ENCODE measurements at places on chromosomes 16 and 17. TPM values are rescaled to one million over a fixed set of nuclear protein-coding genes. Genes with fewer than 3 reads are reported as not detected.

The GPRC5B gene
- not detected for polyA plus RNA-seq

The DPEP3 gene
- polyA plus RNA-seq: 3.1 TPM

The LDAF1 gene
- 11.3 TPM for polyA plus RNA-seq

The GCGR gene
- polyA plus RNA-seq: not detected

The PCGF2 gene
- polyA plus RNA-seq: 0.04 TPM

The SLC52A1 gene
- not detected for polyA plus RNA-seq

The KCNJ18 gene
- polyA plus RNA-seq: not detected

The NLRC3 gene
- 28.8 TPM for polyA plus RNA-seq

The MAP3K14 gene
- polyA plus RNA-seq: 58.6 TPM

The PPP1R1B gene
- not detected for polyA plus RNA-seq

The PRM1 gene
- polyA plus RNA-seq: not detected

The SLC5A2 gene
- 0.43 TPM for polyA plus RNA-seq

The LCAT gene
- 7.6 TPM for polyA plus RNA-seq

The JPH3 gene
- polyA plus RNA-seq: not detected

The KAT8 gene
- 102 TPM for polyA plus RNA-seq

The SPATA22 gene
- polyA plus RNA-seq: 0.43 TPM

The PPL gene
- not detected for polyA plus RNA-seq

The RGS9 gene
- polyA plus RNA-seq: 0.45 TPM

The OR2C1 gene
- polyA plus RNA-seq: 0.52 TPM

The SLFN5 gene
- 1.5 TPM for polyA plus RNA-seq

The COL1A1 gene
- 8.4 TPM for polyA plus RNA-seq

The MIEF2 gene
- 13.3 TPM for polyA plus RNA-seq

The CSH2 gene
- not detected for polyA plus RNA-seq

The MT2A gene
- polyA plus RNA-seq: 1.1 TPM

The KRT25 gene
- polyA plus RNA-seq: not detected

The SMIM36 gene
- polyA plus RNA-seq: not detected

The C1QBP gene
- 41.0 TPM for polyA plus RNA-seq

The TPSB2 gene
- polyA plus RNA-seq: not detected

The C16orf74 gene
- 73.0 TPM for polyA plus RNA-seq

The GP1BA gene
- 0.07 TPM for polyA plus RNA-seq

The KRTAP9-8 gene
- polyA plus RNA-seq: not detected

The MPP2 gene
- 0.15 TPM for polyA plus RNA-seq

The ATP6V0A1 gene
- 108 TPM for polyA plus RNA-seq

The CDH8 gene
- not detected for polyA plus RNA-seq

The CA5A gene
- polyA plus RNA-seq: not detected

The TEN1 gene
- 25.2 TPM for polyA plus RNA-seq

The SP6 gene
- 0.09 TPM for polyA plus RNA-seq

The COX6A2 gene
- polyA plus RNA-seq: not detected

The TPSAB1 gene
- not detected for polyA plus RNA-seq

The TP53TG3B gene
- polyA plus RNA-seq: not detected

The C16orf96 gene
- 0.31 TPM for polyA plus RNA-seq

The TAF15 gene
- 83.9 TPM for polyA plus RNA-seq

The ZNF385C gene
- 0.40 TPM for polyA plus RNA-seq

The KCNG4 gene
- polyA plus RNA-seq: not detected

The ITGAL gene
- 110 TPM for polyA plus RNA-seq

The TMEM106A gene
- 18.8 TPM for polyA plus RNA-seq

The GOSR2 gene
- 31.7 TPM for polyA plus RNA-seq

The G6PC1 gene
- not detected for polyA plus RNA-seq

The CHST5 gene
- not detected for polyA plus RNA-seq

The ST6GALNAC1 gene
- polyA plus RNA-seq: not detected

The RUNDC3A gene
- 0.19 TPM for polyA plus RNA-seq

The SLC38A8 gene
- polyA plus RNA-seq: not detected

The ADAM11 gene
- 0.62 TPM for polyA plus RNA-seq

The MAFG gene
- polyA plus RNA-seq: 29.8 TPM
